LHCN-M2 (cell line): ENCODE measurements at places on chromosomes 7 and 10. TPM values are rescaled to one million over a fixed set of nuclear protein-coding genes. Genes with fewer than 3 reads are reported as not detected.
A peak's percentile ranks its signal among the peaks of the same experiment; 100 is the strongest.

- no peak for DNase-seq
Observed at GRCh38 chr7:44048031-44048795, 3.7 kb downstream of the DBNL start.

DNA sequence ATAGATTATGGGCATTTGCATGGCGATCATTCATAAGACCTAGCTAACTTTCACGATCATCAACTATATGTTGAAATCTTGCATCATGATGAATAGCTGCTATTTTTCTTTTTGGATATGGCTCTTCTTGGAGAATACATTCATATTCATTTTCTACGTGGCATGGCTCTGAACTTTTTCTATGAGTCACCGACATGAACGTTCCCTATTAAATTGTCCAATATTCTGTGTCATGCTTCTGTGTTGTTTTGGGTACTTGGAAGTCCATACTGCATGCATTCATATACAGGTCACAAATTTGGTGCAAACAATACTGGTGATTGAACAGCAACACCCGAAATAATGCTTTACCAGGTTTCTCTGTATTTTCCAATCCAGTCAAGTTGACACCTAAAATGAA lies 37.9 kb upstream of the ANKRD1 start:
- DNase-seq, result peak; percentile 46

TAX1BP1 gene
- total RNA-seq, result 108 and 131 TPM in 2 replicates

SPDYE16 gene
- not detected in 2 replicates for total RNA-seq

GRCh38 chr10:77592510-77592909 lies 45.1 kb downstream of the KCNMA1 start:
- DNase-seq, result no peak

- DNase-seq, result no peak
Observed at GRCh38 chr10:121644501-121644900, 46.3 kb upstream of the FGFR2 start.

- DNase-seq, result no peak
Observed at GRCh38 chr10:131446171-131446570, 134.7 kb upstream of the TCERG1L start.

SORBS1 gene
- total RNA-seq, result 3.7 and 6.5 TPM in 2 replicates

GRCh38 chr10:117884093-117884492 lies 162.6 kb downstream of the RAB11FIP2 start:
- DNase-seq, result no peak

MBL2 gene
- not detected in 2 replicates for total RNA-seq

DNA sequence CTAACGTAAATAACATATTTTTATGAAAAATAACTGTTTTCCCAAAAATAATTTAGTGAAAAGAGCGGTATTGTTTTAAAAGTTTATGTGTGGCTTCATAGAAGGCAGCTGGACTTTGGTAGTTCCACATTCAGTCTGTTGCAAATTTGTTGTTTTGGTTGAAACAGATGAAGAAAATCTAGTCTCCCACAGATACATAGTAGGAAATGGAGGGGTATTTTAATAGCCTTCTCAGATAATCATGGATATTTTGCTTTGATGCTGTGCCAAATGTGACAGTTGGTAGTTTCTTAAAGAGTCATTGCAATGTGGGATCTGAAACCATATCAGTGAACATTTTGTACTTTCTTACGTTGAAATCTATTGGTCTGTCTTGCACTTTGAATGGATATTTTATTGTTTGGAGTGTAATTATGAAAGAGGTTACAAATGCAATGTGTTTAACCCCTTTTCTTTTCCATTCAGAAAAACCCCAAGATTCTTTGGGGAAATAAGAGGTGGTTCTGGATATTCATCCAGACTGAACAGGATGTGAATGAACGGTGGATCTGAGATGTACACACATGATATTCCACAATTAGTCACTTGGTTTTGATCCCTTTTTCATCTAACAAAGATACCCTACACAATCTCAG lies 10.4 kb downstream of the ZNF365 start:
- peak; percentile 86 for DNase-seq

- no peak for DNase-seq
Observed at GRCh38 chr10:119346095-119346832, 138.9 kb downstream of the GRK5 start.

GRCh38 chr7:76314042-76314721 lies 11.7 kb downstream of the HSPB1 start:
- DNase-seq, result peak; percentile 91

DNA sequence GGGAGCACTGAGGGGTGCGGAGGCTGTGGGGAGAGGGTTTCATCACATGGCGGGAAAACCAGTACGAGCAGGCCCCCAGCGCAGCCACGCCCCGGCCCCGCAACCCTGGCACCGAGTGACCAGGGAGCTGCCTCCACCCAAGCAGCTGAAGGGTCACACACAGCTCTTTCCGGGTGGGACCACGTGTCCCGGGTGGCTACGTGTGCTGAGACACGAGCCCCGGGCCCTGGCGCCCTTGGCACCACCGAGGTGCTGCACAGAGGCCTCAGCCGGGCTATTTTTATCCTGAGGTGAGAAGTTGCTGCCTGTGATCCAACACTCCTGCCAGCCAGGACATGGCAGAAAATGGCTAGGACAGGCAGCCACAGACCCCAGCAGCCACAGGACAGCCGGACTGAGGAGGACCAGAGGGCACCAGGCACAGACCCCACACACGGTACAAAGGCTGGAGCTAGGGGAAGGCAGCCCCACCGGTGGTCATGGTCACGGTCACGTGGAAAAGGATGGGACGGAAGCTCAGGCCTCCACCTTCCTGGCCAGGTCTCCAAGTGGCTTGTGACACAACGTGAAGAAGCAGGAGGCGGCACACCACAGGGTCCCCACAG lies 223.7 kb downstream of the MAD1L1 start:
- no peak for DNase-seq

CABCOCO1 gene
- 0.40 TPM in 1 of 2 replicates, not detected in the other for total RNA-seq

- DNase-seq, result peak; percentile 36
Observed at GRCh38 chr10:16777473-16778370, 39.5 kb downstream of the RSU1 start.

HMX3 gene
- total RNA-seq, result not detected in 2 replicates

- DNase-seq, result peak; percentile 91
Observed at GRCh38 chr10:107553470-107553869, 389.0 kb upstream of the SORCS1 start.

CLRN3 gene
- total RNA-seq, result not detected in 2 replicates

GRCh38 chr7:44969701-44970522 lies 8.9 kb downstream of the MYO1G start:
- no peak for DNase-seq

GRCh38 chr10:11063856-11064255 lies 46.2 kb downstream of the CELF2 start:
- no peak for DNase-seq

- DNase-seq, result no peak
Observed at GRCh38 chr10:26474026-26474425, 35.9 kb downstream of the APBB1IP start.

LMBR1 gene
- 45.5 and 52.0 TPM in 2 replicates for total RNA-seq

- DNase-seq, result no peak
Observed at GRCh38 chr7:25868509-25868908, 283.5 kb upstream of the NFE2L3 start.

- no peak for DNase-seq
Observed at GRCh38 chr7:5870311-5870710, 10.3 kb upstream of the OCM start.

- peak; percentile 21 for DNase-seq
Observed at GRCh38 chr7:95213148-95213547, 111.2 kb downstream of the PON1 start.

DNA sequence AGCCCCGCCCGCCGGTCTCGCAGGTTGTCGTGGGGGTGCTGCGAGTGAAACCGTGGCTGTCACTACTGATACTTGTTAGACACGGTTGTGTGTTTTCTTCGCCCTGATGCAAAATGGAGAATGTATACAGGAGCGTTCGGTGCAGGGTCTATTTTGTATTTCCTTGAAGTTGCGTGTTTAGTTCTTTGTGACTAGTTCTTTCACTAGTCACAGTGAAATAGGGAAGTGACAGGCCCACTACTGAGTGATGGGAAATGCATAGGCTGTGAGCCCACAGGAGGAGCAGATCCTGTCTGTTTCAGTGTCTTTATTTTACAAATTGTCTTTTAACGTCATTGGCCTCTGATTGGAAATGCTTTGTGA lies 675 bp downstream of the ABRAXAS2 start:
- no peak for DNase-seq

CALY gene
- not detected in 2 replicates for total RNA-seq

TRPV5 gene
- not detected in 2 replicates for total RNA-seq

DNA sequence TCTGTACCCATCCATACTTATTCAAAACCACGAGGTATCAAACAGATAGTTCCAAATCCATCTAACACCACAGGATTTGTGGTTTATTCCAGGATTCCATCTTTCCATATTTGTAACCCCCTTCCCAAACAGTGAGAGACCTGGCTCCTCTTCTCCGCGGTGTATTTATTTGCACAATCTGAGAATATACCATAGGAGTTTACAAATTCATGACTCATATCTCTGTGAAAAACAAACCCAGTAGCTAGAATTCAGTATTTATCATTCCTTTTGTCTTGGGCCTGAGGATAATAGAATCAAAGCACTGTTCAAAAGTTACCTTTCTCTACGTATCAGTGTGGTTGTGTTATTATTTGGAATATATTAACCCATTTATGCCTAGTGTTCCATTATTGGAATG lies 31.9 kb downstream of the PDSS1 start:
- no peak for DNase-seq

DNA sequence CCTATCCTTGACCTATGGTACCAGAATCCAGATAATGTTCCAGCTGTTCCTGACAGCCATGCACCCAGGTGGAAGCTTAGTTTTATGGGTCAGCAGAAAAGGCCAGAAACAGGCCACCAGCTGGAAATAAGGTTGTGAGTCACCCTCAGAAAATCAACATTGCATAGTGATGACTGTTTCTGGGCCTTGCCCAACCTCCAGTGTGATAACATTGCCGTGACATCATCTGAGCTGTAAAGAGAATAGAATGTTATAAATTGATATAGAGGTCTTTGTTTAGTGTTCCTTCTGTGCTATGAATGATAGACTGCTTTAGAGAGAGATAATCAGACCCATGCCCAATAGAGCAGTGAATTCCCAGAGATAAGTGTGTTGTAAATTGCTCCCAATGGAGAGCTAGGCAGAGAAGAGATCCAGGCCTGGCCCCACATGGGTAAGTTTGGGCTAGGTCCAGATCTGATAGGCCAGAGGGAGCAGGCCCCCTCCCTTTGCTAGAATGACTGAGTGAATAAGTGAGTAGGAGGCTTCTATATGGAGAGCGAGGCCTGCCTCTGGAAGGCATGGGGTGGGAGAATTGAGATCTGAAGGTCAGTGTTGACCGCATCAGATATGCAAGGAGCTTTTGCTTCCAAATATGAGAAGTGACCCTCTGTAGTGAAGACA lies 14.2 kb upstream of the HPS1 start:
- peak; percentile 93 for DNase-seq

GRCh38 chr10:49050366-49050765 lies 65.0 kb downstream of the VSTM4 start:
- DNase-seq, result no peak

DNA sequence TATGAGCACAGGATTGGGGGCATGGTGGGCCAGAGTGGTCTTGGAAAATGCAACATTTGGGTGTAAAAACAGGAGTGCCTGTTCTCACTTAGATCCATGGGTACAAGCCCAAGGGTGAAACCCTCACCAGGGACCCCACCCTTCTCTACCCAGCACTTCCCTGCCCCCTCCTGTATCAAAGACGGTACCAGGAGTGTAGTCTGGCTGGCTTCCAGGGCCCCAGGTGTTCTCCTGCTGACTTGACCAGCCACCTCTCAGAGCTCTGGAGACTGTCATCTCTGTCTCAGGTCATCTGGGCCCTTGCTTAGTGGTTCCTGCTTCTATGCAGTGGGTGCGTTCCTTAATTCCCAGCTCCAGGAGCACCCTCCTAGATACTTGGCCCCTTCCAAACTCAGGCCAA lies 447.2 kb downstream of the LRMDA start:
- DNase-seq, result no peak
